ENCODE measurements at places on chromosomes 13 and 19. TPM values are rescaled to one million over a fixed set of nuclear protein-coding genes. Genes with fewer than 3 reads are reported as not detected.

- DNase-seq: no peak
- H3K27ac ChIP-seq: no peak overlapping the region
- H3K27me3 ChIP-seq: no peaks in the 10 kb centered on the region
- H3K4me1 ChIP-seq: peaks cover 12% of the 10 kb centered on the region
- no peak overlapping the region for H3K4me3 ChIP-seq
These were observed 40.7 kb downstream of the PCCA start for GRCh38 chr13:100129605-100130004.

DNA sequence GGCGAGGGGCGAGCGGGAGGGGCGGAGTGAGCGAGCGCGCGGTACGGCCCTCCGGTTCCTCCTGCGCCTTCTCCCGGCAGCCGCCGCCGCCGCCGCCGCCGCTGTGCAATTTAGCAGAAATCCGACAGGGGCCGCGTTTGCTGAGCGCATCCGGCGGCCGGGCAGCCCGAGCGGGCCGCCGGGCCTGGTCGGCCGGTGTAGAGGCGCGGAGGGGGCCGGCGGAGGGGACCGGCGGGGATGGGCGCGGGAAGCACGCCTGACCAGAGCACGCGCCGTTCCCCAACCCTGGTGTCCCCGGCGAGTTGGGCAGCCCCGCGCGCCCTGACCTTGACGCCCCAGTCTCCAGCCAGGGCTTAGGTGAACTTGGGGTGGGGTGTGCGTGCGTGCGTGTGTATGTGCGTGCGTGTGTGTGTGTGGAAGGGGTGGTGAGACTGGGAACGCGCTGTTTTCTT lies 144.5 kb upstream of the ZNF536 start:
- H3K4me3 ChIP-seq: no peak overlapping the region
- H3K27ac ChIP-seq: no peak overlapping the region
- no peak for DNase-seq
- H3K36me3 ChIP-seq: no peaks in the 10 kb centered on the region

GRCh38 chr19:15280915-15281683 lies 48.9 kb upstream of the EPHX3 start:
- no peak overlapping the region for H3K4me3 ChIP-seq
- H3K27me3 ChIP-seq: no peaks in the 10 kb centered on the region
- H3K27ac ChIP-seq: peak overlapping the region; percentile 8
- DNase-seq: no peak
- peaks cover 82% of the 10 kb centered on the region for H3K4me1 ChIP-seq
- peaks cover 7% of the 10 kb centered on the region for H3K36me3 ChIP-seq

DNA sequence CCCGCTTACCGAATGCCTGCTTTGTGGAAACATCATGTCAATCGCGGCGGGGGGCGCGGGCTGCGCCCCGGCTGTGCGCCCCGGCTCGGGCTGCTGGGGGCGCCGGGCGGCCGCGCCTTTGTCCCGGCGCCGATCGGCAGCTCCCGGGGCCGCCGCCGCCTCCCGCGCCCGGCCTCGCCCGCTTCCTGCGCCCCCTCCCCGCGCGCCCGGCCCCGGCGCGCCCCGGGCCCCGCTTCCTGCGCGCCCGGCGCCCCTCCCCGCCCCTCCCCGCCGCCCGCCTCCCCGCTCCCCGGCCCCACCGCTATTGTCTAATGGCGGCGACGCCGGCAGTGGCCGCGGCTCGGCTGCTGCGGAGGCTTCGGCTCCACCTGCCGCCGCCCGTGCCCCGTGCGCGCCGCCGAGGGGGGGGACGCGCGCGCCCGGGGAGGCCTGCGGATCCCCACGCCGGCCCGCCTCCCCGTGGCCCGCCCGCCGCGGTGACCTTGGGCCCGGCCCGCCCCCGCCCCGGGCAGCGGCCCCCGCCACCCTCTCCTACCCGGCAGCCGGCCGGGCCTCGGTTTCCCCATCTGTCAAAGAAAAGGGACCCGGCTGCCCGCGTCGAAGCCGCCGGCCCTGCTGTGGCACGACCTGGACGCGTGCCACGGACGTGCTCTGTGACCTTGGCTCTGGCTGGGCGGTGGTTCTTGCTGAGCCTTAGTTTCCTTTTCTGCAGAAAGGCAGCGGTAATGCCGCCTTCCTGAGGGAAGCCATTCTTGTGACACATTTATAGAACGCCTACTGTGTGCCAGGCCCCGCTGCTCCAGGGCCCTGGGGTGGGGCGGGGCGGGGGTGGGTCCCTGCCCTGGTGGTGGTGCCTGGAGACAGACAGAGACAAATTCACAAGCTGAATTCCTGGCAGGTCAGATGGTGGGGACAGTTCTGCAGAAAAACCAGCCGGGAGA lies at the start of gene TLE5:
Gene TLE5 (minus strand): TSS at position 331 of the 941 bp plus-strand sequence. CDS start 295 bp downstream, at position 36.
- peaks cover 31% of the 10 kb centered on the region for H3K36me3 ChIP-seq
- H3K4me1 ChIP-seq: peaks cover 44% of the 10 kb centered on the region
- no peaks in the 10 kb centered on the region for H3K27me3 ChIP-seq
- H3K27ac ChIP-seq: peak within 1 kb of the TSS; percentile 83

The NKPD1 gene
- 0.21 TPM for polyA plus RNA-seq

DNA sequence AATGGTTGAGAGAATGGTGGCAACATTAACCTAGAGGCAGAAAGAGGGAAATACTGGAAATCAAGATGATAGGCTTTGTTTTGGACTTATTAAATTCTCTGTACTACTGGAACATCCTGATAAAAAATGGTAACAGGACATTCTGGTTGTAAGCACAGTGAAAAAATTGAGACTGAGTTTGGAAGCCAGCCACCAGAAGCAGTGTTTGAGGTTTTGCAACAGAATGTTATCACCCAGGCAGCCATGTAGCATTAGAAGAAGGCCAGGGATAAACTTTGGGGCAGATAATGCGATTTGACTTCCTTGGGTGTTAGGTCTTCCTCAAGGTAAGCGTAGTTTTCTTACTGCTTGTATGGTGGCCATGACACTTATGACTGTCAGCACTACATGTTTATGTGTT lies 307.4 kb downstream of the ATP8A2 start:
- no peak overlapping the region for H3K4me3 ChIP-seq
- no peaks in the 10 kb centered on the region for H3K4me1 ChIP-seq
- DNase-seq: no peak
- H3K36me3 ChIP-seq: no peaks in the 10 kb centered on the region

The NDUFA3 gene
- polyA plus RNA-seq: 404 TPM

- H3K4me1 ChIP-seq: peaks cover 3% of the 10 kb centered on the region
- no peak overlapping the region for H3K4me3 ChIP-seq
- H3K27me3 ChIP-seq: no peaks in the 10 kb centered on the region
- H3K27ac ChIP-seq: no peak overlapping the region
These were observed 116.7 kb downstream of the KLF12 start for GRCh38 chr13:74017301-74018061.

The PDE4A gene
- 4.0 TPM for polyA plus RNA-seq

GRCh38 chr19:13864667-13865570 lies 12.0 kb upstream of the NANOS3 start:
- peaks cover 27% of the 10 kb centered on the region for H3K4me1 ChIP-seq
- H3K27ac ChIP-seq: no peak overlapping the region
- no peak for DNase-seq
- no peak overlapping the region for H3K4me3 ChIP-seq
- H3K36me3 ChIP-seq: no peaks in the 10 kb centered on the region

The ZNF763 gene
- 3.0 TPM for polyA plus RNA-seq

DNA sequence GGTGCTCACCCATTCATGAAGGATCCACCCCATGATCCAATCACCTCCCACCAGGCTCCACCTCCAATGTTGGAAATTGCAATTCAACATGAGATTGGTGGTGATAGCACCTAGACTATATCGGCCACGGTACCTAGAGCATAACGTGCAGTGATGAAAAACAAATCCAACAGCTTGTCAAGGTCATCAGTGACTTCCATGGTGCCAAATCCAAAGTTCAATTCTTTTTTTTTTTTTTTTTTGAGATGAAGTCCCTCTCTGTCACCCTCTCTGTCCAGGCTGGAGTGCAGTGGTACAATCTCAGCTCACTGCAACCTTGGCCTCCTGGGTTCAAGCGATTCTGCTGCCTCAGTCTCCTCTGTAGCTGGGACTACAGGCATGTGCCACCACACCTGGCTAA lies 17.1 kb upstream of the ACP7 start:
- H3K4me3 ChIP-seq: no peak overlapping the region
- no peak for DNase-seq
- no peaks in the 10 kb centered on the region for H3K4me1 ChIP-seq
- H3K27me3 ChIP-seq: no peaks in the 10 kb centered on the region
- no peak overlapping the region for H3K27ac ChIP-seq

DNA sequence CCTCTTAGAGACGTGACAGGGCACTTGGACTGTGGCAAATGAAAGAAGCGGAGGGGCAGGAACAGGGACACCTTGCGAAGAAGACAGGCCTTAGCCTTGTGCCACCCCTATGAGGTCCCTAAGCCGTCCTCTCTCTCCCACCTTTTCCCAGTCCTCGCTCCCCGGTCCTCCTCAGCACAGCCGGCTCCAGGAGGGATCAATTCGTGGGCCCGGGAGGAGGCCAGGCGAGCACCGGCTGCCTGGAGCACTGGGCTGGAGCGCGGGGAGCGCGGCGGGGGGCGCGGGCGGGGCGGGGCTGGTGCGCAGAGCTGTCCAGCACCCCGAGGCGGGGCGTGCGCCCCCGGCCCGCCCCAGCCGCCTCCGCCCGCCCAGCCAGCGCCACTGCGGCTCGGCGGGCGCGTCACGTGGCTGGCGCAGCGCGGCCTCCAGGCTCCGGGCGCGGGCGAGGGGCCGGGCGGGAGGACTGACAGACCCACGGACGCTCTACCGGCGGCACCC lies at the start of gene LRP3:
Gene LRP3 (plus strand): TSS at position 466 of the 498 bp plus-strand sequence. CDS start 456 bp downstream, outside the sequence.
- DNase-seq: no peak
- H3K36me3 ChIP-seq: no peaks in the 10 kb centered on the region
- no peak within 1 kb of the TSS for H3K27ac ChIP-seq
- H3K27me3 ChIP-seq: peaks cover 7% of the 10 kb centered on the region

All from CD4-positive, CD25-positive, alpha-beta regulatory T cell (primary cell).